AG08395 (cell line): ENCODE measurements at places on chromosomes 16 and 17.

DNA sequence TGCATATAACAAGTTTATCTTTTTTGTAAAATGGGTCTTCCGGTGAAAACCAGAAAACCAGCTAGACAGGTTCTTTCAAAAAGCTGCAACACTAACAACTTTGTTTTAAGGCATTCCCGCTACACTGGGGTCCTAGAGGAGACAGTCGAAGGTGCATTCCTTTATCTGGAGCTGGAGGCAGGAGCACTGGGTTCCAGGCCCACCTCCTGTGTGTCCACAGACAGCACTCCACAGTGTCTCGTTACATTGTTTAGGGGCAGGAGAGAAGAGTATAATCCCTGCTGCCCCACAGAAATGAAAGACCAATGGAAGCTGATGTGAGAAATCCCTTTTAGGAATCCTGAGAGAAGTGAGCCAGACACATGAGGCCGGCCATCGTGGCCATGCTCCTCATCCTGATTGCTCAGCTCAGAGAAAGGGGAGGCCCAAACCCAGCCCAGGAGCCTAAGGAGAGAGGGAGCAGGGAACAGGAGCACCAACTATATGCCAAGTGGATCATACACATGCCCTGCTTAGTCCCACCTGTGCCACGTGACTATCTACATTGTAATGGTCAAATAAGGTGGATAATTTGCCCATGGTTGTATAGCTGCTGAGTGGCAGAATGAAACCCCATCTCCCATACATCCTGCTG, 59.5 kb downstream of the CCDC182 start:
- no peak for DNase-seq

DNA sequence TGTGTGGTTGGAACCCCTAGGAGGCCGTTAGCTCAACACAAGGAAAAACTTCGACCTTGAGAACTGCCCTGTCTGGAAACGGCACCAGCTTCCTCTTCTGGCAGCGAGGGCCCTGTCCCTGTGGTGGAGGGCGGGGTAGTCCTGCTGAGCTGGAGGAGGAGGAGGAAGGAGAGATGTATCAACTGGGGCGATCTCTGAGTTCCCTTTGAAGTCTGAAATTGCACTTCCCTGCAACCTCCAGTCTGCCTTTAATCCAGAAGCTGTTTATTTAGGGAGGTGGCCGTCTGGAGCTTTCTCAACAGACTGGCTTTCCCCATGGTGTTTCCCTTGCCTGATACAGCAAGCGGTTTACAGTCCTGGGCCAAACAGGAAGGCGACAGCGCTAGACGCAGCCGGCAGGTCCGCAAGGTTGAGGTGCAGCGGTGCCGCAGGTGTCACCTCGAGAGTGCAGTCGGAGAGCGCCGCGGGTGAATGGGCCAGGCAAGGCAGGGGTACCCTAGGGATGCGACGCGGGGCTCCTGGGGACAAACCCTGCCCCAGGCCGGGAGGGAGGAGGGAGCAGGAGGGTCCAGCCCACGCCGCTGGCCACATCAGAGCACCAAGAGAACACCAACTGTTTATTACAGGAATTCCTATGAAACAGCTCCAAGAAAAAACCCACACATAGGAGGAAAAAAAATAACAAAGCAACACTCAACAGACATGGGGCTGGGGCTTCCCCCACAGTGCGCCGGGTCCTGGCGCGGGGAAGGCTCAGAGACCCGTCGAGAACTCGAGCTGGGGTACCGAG, 11.4 kb upstream of the MRPS23 start:
- DNase-seq = no peak

DNA sequence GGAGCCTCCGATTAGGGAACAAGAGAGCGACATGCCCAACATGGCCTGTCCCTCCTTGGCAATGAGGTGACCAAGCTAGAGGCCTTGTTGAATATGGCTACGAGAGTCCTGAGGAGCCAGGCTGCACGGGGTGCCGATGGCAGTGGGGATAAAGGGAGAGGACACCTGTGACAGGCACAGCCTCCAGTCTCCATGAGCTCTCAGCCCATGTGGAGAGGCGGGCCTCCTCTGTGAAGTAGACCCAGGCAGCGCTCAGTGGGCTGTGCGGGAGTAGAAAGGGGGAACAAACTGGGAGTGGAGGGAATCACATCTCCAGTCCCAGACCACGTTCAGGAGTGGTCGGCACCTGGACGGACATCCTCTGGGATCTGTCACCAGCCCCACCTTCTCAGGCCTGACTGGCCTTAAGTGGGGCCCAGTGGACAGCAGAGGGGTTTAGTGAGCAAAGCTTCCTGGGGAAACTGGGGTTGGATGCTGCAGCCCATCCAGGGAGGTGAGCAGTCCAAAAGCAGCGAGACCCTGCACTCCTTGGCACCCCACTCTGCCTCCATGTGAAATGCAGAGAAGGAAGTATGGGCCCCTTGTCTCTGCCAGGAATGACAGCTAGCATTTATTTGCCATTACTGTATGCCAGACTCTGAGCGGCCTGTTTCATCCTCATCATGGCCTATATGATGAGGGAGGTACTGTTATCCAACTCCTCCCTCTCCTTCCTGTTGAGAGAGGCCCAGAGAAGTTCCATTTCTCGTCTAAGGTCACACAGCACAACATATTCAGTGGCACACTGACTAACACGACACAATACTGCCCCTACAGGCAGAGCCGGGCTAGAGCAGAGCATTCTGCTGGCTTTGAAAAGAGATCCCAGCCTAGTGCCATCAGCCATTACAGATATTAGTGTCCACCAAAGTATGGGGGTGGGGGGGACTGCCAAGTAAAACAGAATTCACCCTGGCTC, 4.5 kb upstream of the TMEM92 start:
- DNase-seq = peak; percentile 75

DNA sequence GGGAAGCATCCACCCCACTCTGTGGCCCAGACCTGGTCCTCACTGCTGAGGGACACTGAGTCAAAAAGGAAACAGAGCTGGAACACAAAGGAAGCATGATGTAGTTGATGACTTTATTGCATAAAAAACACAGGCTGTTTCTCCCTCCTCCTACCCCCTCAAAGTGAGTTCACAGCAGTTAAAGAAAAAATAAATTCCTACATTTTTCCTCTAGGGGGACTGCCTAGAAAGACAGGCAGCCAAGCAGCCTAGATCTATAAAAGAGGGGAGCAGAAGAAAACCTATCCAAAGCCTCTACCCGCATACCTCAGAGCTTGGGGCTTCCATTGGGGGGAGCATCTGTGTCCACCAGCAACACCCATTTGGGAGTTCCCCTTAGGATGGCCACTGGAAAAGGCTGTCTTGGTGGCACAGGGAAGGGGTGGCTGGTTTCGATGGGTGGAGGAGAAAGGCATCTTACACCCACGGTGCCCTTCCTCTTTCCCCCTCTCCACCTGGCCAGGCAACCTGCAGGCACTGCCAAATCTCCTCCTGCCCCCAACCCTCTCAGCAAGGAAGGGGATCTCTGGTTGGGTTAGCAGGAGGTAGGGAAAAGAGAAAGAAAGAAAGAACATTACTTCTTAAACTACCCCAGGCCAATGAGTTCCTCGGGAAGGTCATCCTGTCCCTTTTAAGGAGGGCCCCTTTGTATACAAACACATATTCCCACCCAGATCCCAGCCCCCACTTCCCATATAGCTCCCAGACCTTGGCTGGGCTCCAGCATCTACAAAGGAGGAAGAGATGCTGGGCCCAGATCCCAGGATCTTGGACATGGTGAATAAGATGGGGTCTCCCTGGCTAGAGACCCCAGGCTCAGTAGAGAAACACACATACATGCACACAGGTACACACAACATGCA, 4.0 kb upstream of the SCRN2 start:
- peak; percentile 50 for DNase-seq

GRCh38 chr16:87207965-87208364, 109.2 kb downstream of the C16orf95 start:
- DNase-seq = no peak

DNA sequence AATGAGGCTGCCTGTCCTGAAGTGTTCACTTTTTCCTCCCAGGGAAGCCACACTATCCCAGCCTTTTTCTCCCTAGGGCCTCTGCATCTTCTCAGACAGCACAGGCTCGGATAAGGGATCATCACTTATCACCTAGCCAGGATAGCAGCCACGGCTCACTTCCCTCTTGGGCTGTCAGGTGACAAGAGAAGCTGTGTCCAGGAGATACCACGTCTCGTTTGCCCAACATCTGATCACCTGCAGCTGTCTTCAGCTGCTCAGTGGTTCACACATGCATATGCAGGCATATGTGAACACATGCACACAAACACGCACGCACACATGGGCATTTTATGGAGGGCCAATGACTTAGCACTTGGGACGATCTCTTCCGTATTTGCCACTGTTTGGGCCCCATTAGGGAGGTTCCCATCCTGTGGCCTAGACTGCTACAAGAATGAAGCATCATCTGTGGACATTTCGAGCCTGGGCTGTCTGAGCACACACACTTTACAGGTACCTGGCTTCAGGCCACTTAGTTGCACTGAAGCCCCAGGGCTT, 32.4 kb upstream of the ADORA2B start:
- DNase-seq = no peak
